Lung (tissue), 17 donors: ENCODE measurements at places on chromosomes 11 and 22. TPM values are rescaled to one million over a fixed set of nuclear protein-coding genes. Genes with fewer than 3 reads are reported as not detected.
A peak's percentile ranks its signal among the peaks of the same experiment; 100 is the strongest.

DNA sequence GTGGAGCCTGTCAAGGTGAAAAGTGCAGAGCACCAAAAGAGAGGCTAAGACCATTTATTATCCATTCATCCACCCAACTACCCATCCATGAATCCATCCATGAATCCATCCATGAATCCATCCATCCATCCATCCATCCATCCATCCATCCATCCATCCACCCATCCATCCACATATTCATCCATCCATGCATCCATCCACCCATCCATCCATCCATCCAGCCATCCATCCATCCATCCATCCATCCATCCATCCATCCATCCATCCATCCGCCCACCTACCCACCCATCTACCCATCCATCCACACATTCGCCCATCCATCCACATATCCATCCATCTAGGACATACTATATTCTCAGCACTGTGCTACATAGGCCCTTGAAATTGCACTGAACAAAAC, 68.0 kb downstream of the SYN3 start:
- no peak for DNase-seq

PYGM gene
- 3.7 TPM for total RNA-seq

DNA sequence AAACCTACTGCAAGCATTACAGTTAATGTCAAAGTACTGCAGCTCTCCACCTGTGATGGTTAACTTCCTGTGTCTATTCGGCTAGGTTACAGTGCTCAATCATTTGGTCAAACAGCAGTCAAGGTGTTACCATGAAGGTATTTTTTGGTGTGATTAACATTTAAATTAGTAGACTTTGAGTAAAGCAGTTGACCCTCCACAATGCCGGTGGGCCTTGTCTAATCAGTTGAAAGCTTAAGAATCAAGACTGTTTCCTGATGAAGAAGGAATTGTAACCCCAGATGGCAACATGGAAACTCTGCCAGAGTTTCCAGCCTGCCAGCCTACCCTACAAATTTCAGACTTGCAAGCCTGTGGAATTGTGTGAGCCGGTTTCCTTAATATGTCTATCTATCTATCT, 683.9 kb downstream of the BRD1 start:
- no peak for DNase-seq

GRCh38 chr11:65419772-65420481, 2.7 kb upstream of the NEAT1 start:
- peak; percentile 93 for DNase-seq

DNA sequence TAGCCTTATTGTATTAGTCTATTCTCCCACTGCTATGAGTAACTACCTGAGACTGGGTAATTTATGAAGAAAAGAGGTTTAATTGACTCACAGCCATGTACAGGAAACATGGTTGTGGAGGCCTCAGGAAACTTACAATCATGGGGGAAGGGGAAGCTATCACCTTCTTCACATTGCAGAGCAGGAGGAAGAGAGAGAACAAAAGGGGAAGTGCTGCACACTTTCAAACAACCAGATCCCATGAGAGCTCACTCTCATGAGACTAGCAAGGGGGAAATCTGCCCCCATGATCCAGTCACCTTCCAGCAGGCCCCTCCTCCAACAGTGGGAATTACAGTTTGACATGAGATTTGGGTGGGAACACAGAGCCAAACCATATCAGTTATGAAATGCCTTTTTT, 179.4 kb downstream of the ARHGAP42 start:
- DNase-seq, result no peak

CYP2D6 gene
- total RNA-seq, result 1.3 TPM

DNA sequence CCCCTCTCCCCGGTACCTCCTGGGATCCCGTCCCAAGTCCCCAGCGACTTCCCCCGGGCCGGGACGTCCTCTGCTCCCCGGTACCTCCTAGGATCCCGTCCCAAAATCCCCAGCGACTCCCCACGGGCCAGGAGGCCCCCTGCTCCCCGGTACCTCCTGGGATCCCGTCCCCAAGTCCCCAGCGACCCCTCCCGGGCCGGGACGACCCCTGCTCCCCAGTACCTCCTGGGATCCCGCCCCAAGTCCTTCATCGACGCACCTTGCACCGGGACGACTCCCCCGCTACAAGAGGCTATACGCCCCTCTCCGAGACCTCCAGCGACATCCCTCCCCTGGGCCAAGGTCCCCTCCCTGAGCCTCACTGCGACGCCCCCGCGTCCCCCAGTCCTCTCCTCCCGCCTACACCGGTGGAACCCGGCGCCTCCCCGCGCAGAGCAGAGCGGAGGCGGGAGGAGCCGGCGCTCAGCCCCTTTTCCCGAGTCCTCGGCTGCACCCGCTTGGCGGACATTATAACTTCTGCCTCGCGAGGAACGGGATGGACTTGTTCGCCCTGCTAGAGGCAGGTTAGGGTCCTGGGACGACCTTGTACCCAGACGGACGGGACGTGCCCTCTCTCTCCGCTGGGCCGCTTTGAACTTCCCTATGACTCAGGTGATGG, 912 bp downstream of the KREMEN1 start:
- peak; percentile 65 for DNase-seq

PAX6 gene
- total RNA-seq, result not detected

KRTAP5-8 gene
- total RNA-seq, result 0.34 TPM

DNA sequence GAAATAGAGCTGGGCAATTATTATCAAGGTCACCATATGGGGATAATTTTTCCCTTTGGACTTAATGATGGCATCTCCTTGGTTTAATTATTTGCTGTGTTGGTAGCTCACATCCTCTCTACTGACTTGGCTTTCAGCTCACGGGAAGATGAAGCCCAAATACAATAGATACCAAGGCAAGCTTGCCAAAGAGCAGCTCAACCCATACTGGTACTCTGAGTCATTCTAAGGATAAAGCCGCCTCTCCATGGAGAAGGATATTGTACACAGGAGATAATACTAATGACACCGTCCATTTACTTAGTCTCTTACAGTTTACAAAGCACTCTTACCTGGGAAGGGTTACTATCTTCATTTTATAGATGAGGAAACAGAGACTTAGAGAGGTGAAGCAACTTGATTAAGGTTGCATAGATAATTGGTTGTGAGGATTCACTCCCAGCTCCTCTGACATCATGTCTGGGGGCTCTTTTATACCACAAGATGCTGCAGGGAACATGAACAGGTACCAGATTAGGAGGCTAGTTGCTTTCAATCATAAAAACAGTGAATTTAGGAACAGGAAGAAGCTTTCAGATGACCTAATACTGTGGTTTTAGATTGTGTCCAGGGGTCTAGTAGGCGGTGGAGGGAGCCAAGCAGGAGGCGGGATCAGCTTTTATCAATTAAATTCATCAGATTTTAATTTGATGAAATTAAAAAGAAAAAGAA, 48.3 kb upstream of the PICALM start:
- no peak for DNase-seq

GRCh38 chr11:83863272-83863671, 577.1 kb upstream of the CCDC90B start:
- no peak for DNase-seq

DNA sequence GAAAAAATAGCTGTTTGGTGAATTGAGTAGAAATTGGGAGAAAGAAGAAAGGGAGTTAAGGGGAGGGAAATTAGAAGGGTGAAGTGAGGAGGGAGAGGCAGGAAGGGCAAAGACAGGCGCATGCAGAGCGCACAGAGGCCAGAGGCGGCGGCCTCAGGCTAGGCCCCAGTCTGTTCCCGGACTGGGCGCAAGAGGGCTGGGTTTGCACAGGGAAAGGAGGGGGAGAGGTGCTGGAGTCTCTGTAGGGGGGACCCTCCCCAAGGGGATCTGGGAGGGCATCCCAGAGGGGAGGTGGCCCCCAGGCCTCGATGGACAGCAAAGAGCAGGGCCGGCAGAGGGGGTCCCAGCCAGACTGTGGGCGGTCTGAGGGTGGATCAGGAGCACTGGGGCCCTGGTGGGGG, 1.3 kb upstream of the FLRT1 start:
- DNase-seq, result no peak

DNA sequence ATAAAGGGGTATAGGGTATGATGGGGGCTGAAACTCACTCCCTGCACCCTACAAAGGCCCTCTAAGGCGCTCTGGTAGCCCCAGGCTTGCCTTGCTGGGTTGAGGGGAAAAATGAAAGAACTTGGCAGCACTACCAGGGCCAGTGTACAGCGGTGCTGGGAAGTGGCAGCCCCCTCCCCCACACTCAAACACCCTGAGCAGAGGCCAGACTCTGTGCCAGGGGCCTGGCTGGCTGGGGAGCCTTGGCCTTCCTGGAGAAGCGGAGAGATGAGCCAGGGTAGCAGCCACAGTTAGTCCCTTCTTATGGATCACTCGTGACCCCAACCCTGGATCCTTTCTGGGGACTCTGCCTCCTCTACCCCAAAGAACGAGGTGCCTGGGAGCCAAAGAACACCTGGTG, 2.7 kb downstream of the TMEM134 start:
- DNase-seq, result no peak

GRCh38 chr11:15519911-15520310, 405.2 kb downstream of the INSC start:
- DNase-seq, result no peak

DNA sequence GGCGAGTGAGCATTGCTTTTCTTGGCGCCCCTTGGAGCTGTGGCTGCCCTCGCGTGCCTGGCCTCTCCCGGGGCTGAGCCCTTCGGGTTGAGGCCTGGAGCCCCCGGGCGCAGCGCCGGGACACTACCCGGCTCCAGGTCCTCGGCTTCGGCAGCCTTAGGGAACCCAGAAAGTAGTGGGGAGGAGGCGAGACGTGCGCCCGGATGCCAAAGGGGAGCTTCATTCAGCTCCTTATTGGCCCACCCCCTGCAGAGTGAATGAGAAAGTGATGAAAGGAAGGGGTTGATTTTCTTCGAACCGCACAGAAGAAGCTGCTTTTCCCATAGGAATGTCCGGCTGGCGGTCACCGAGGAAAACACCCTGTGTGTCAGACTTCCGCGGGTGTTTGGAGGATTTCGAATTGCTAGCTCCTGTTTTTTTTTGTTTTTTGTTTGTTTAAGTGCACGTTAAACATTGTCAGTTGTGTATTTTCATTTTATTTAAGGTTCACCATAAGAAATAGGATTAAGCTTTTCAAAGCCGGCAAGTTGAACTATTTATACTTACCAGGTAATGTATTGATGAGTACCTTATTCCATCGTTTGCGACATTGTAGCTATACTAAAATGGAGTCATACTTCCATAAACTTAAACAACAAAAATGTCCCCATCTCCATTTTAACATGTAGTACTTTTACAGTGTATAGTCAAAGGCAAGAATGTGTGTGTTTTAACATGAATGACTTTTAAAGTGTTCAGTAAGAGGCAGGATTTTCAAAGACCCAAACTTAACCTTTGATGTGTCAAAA, 841 bp upstream of the EIF4G2 start:
- peak; percentile 74 for DNase-seq

OR8G1 gene
- total RNA-seq, result not detected

CCDC188 gene
- 4.0 TPM for total RNA-seq

DNA sequence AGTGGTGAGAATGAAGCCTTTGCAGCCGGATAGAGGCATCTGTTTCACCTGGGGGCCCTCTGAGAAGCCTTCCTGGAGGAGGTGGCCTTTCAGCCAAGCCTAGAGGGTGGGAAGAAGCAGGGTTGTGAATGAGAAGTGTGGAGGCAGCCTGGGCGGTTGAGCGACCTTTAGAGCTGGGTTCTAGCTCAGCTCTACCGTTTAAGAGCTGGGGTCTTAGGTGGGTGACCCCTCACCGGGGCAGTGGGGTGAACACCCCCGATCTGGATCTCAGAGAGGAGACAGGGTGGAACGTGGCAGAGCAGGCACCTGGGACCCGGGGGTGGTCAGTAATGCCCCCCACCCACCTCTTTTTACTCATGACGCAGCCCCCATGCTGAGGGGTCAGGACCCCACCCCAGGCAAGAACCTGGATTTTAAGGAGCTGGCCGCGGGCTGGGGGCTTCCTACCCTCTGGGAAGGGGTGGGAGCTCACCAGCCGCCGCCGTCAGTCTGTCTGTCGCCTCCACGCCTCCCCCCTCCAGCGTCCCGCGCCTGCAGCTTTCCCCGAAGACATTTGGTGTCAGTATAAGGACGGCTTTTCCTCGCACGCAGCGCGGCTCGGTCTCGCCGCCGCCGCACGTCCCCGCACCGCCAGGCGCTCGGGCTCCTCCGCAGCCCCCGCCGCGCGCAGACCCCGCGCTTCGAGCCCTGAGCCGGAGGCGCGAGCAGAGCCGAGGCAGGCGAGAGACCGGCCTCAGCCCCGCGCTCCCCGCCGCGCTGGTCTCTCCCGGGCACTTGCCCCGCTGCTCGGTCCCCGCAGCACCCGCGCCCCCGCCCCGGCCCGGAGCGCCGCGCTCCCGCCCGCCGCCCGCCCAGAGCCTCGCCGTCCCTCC, 13.3 kb upstream of the CACNA1I start:
- peak; percentile 53 for DNase-seq

GRCh38 chr11:10898003-10898762, 40.3 kb upstream of the ZBED5 start:
- no peak for DNase-seq

DNA sequence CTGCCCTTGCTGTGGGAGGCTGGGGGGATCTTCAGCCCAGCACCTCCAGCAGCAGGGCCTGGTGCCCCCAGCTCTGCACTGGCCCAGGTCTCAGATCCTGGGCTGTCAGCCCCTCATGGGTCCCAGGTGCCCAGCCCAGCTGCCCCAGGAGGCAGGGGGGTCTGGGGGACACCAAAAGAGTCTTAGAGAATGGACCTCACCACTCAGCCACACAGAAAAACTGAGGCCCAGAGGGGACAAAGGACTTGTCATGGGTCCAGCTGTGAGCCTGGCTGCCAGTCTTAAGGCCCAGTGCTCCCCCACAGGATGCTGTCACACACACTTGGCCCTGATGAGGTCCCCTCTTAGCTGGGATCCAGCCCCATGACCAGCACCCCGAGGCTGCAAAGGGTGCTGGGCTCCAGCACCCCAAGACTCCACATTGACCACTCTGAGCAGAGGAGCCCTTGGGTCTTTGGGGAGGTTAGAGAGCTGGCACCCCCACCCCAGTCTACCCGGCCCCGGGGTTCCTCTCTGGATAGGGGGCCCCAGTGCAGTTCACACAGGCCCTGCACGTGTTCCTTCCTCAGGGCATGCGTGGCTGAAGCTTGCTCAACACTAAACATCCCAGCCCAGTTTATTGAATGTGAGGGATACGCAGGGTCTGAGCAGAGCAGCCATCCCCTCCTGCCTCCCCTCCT, 54.4 kb downstream of the IGLL5 start:
- no peak for DNase-seq

PNPLA5 gene
- not detected for total RNA-seq

GRCh38 chr11:69035150-69035945, 13.4 kb upstream of the TPCN2 start:
- peak; percentile 76 for DNase-seq
